ENCODE measurements at places on chromosomes 2 and 18. TPM values are rescaled to one million over a fixed set of nuclear protein-coding genes. Genes with fewer than 3 reads are reported as not detected.

FSIP2 gene
- not detected for total RNA-seq

GYPC gene
- total RNA-seq: 102 TPM

REG3A gene
- not detected for total RNA-seq

AP1S3 gene
- total RNA-seq: 16.9 TPM

MYO7B gene
- total RNA-seq: not detected

PCARE gene
- not detected for total RNA-seq

UGT1A6 gene
- not detected for total RNA-seq

SULT6B1 gene
- total RNA-seq: not detected

MROH2A gene
- total RNA-seq: not detected

KHK gene
- 14.5 TPM for total RNA-seq

VAMP8 gene
- total RNA-seq: 95.4 TPM

GRB14 gene
- total RNA-seq: not detected

SGPP2 gene
- 6.5 TPM for total RNA-seq

TACR1 gene
- not detected for total RNA-seq

CCDC142 gene
- 20.3 TPM for total RNA-seq

IL36RN gene
- not detected for total RNA-seq

NCKAP5 gene
- not detected for total RNA-seq

Measured in CD8-positive, alpha-beta memory T cell (primary cell).